ENCODE measurements at places on chromosomes 16 and 17.

- H3K4me1 ChIP-seq, result peaks cover 6% of the 10 kb centered on the region
- peaks cover 8% of the 10 kb centered on the region for H3K27me3 ChIP-seq
- H3K27ac ChIP-seq, result no peak overlapping the region
Observed at GRCh38 chr16:58442547-58442946, 50.3 kb downstream of the GINS3 start.

DNA sequence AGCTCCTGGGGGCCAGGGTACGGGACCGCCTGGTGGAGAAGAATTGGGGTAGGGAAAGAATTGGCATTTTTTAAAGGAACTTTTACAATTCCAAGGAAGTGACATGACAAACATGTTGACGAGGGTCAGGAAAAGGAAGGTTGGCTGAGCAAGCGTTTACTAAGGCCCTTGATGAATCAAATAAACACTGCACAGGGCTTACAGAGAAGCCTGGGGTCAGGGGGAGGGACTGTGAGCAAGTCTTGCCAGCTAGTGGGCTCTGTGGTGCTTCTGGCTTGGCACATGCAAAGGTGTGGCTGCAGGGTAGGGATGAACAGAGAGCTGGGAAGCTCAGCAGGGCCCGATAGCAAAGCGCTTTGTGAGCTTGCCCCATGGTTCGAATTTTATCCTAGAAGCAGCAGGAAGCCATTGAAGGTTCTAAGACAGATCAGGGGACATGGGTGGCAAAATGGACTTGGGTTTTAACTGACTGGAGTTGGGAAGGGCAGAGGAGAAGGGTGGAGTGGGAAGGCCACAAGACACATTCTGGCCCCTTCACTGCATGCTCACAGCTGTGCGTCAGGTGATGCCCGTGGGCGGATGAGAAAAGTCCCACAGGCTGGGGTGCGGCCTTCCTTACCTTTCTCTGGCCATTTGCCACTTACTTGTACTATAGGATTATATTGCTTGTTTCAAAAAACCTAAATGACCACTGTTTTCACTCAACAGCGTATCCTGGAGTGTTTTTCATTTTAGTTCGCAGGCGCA lies 117.8 kb downstream of the SOCS1 start:
- peaks cover 21% of the 10 kb centered on the region for H3K36me3 ChIP-seq
- no peaks in the 10 kb centered on the region for H3K4me1 ChIP-seq
- no peaks in the 10 kb centered on the region for H3K27me3 ChIP-seq
- H3K27ac ChIP-seq, result peak overlapping the region; percentile 8
- DNase-seq, result no peak

DNA sequence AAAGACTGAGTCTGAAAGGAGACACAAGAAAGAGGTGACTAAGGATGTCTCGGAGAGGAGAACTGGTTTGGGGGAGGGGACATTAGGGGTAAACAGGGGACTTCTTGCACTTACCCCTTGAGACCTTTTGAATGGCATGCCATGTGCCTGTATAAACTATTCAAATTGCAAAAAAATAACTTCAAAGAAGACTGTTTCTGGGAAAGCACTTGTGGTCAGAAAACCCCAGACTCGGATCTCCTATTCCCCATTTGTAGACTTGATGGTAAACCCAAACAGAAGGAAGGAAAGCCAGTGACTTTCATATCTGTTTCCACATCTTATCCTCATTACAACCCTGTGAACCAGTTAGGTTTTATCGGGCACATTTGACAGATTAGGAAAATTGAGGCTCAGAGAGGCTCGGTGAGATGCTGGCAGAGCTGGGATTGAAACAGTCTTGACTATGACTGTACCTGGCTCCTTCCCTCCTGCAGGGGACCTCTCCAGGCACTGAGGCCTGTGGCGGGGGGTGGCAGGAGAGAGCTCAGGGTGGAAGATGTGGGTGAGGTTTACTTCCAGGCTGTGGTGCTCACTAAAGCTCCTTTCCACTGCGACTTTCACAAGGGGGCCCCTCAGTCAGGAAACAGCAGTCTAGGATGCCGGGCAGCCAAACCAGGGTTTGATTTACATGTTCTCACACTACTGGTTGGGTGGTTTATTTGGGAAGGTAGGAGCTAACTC lies 30.5 kb upstream of the PLCG2 start:
- H3K36me3 ChIP-seq, result no peaks in the 10 kb centered on the region
- no peak for DNase-seq
- H3K27me3 ChIP-seq, result no peaks in the 10 kb centered on the region
- H3K4me1 ChIP-seq, result peaks cover 43% of the 10 kb centered on the region

DNA sequence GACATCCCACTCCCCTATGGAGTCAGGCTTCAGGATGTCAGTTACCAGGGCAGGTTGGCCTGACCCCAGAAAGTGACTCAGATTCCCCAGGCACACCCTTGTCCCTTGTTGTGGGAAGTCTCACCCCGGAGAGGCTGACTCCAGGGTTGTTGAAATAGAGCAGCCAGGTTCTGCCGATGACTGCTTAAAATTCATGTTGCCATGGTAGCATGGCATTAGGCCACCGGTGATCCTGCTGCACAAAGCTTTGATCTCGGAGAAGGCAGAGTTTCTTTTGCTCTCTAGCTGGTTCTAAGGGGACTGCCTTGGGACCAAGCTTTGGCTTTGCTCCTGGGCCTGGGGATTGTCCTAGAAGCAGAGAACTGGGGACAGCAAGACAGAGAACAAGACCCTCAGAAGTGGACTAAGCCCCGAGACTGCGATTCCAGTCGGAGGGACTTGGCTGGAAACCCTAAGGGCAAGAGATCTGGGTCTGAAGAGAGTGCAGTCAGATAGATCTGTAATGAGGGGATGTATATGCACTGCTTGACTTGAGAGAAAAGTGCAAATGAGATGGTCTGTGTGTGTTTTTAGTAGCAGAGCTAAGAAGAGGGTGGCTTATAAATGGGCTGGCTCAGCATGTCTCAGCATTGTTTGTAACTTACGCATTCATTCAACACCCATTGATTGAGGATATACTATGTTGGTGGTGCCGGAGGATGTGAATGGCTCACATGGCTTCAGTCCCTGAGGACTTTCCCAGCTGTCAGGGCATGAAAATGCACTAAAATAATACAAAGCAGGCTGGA lies 106.9 kb downstream of the RGS9 start:
- peaks cover 20% of the 10 kb centered on the region for H3K27me3 ChIP-seq
- H3K4me3 ChIP-seq, result no peak overlapping the region
- H3K36me3 ChIP-seq, result no peaks in the 10 kb centered on the region
- H3K27ac ChIP-seq, result no peak overlapping the region

GRCh38 chr16:70473446-70474319 lies 19.3 kb downstream of the FCSK start:
- no peak overlapping the region for H3K4me3 ChIP-seq
- no peaks in the 10 kb centered on the region for H3K27me3 ChIP-seq
- H3K36me3 ChIP-seq, result peaks cover 7% of the 10 kb centered on the region
- H3K4me1 ChIP-seq, result peaks cover 4% of the 10 kb centered on the region

DNA sequence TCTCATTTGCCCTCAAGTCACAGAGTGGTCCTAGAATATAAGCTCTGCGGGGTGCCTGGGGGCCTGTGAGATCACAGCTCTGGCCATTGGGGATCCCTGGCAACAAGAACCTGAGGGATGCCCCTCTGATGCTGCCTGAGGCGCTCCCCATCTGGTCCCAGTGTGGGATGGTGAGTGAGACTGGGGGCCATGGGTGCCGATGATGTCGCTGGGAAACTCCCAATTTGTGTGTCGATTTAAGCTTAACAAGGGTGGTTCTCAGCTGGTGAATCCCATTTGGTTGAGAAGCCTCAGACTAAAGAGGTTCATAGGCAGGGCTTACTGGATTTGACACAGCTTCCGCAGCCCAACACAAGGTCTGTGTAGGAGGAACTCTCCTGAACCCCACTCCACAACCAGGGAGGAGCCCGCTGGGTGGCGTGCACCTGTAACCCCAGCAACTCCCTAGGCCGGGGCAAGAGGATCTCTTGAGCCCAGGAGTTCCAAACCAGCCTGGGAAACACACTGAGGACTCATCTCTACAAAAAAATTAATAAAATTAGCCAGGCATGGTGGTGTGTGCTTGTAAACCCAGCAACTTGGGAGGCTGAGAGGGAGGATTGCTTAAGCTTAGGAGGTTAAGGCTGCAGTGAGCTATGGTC lies 63.7 kb upstream of the SIAH1 start:
- no peak for DNase-seq
- no peak overlapping the region for H3K4me3 ChIP-seq
- H3K27me3 ChIP-seq, result no peaks in the 10 kb centered on the region

GRCh38 chr16:80300456-80300855 lies 240.3 kb upstream of the DYNLRB2 start:
- H3K4me1 ChIP-seq, result peaks cover 2% of the 10 kb centered on the region
- peaks cover 10% of the 10 kb centered on the region for H3K27me3 ChIP-seq
- H3K27ac ChIP-seq, result no peak overlapping the region
- H3K4me3 ChIP-seq, result no peak overlapping the region
- DNase-seq, result no peak
- H3K36me3 ChIP-seq, result no peaks in the 10 kb centered on the region

Measured in memory B cell (primary cell).